ENCODE measurements at places on chromosomes 4 and X. TPM values are rescaled to one million over a fixed set of nuclear protein-coding genes. Genes with fewer than 3 reads are reported as not detected.
A peak's percentile ranks its signal among the peaks of the same experiment; 100 is the strongest.

CT45A10 gene
- polyA plus RNA-seq = not detected

PALLD gene
- polyA plus RNA-seq = 82.7 TPM

DNA sequence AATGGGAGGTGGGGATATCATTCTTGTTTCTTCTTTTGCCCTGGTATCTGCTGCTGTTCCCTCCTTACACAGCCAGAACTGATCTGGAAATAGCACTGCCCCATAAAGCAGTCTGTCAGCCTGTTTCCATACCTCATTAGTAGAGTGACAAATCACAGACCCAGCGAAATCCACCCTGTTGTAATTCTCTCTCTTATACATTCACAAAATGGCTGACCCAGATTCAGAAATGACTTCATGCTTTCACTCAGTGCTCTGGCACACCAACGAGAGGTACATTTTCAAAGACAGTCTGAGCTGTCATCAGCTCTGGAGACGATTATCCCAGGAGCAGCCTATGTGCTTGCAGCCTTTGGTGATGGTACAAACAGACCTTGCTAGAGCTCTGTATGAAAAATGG is 164.6 kb downstream of the AFF2 start:
- DNase-seq = no peak

GRCh38 chr4:141654098-141654497 is 17.7 kb downstream of the IL15 start:
- DNase-seq = peak; percentile 36

DNA sequence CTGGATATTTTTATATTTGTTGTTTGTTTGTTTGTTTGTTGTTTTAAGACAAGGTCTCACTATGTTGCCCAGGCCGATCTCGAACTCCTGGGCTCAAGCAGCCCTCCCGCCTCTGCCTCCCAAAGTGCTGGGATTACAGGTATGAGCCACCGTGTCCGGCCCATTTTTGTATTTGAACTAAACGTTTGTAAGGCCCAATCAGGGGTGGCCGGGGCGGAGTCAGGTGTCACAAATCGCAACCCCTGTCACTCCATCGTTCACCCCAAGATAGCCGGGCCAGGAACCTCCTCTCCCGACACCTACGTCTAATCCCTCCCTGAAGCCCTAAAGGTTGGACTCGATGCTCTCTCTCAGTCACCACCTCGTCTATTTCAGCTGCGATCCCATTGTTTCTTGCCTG is 722 bp upstream of the EFHC2 start:
- DNase-seq = no peak
